Choroid plexus epithelial cell (primary cell): ENCODE measurements at places on chromosomes 2 and 18.
A peak's percentile ranks its signal among the peaks of the same experiment; 100 is the strongest.

DNA sequence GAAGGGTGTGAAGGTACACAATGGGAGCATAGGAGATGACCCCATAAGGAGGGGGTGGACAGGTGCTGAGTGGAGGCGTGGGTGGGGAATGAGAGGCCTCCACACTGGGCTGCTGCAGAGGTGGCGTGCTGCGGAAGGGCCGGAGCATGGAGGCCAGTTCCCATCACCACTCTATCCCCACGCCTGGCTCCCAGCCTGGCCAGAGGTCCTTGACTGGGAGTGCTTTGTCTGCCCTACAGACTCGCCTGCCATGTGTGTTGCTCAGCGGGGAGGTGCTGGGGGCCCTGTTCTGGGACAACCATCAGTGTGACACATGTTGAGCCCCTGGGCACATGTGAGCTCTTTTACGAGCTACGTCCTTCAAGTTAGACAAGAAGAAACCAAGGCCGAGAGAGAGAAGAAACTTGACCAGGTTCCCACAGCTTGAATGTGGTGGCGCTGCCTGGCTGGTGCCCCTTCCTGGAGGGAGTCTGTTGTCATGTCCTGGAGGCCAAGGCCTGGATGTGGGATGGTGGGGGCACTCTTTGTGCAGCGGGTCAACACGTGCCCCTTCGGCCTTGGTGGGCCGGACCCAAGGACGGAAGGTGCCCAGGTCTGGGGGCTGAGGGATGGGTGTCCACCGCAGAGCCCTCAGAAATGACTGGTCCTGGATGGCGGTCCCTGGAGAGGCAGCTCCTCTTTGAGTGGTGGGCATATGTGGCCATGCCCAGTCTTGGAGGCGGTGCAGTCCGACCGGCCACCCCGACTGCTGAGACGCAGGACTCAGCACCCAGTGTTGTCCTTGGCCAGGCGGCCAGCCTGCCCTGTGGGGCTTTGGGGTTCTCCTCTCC lies 1.2 kb upstream of the INPP5D start:
- no peak for DNase-seq

- no peak for DNase-seq
Observed at GRCh38 chr2:78218066-78218465, 695.9 kb upstream of the LRRTM4 start.

- DNase-seq = no peak
Observed at GRCh38 chr18:35236571-35237363, 4.1 kb upstream of the ZNF397 start.

GRCh38 chr2:47346-47725 lies 1.0 kb upstream of the FAM110C start:
- no peak for DNase-seq

GRCh38 chr2:105252271-105252670 lies 10.7 kb downstream of the GPR45 start:
- no peak for DNase-seq

DNA sequence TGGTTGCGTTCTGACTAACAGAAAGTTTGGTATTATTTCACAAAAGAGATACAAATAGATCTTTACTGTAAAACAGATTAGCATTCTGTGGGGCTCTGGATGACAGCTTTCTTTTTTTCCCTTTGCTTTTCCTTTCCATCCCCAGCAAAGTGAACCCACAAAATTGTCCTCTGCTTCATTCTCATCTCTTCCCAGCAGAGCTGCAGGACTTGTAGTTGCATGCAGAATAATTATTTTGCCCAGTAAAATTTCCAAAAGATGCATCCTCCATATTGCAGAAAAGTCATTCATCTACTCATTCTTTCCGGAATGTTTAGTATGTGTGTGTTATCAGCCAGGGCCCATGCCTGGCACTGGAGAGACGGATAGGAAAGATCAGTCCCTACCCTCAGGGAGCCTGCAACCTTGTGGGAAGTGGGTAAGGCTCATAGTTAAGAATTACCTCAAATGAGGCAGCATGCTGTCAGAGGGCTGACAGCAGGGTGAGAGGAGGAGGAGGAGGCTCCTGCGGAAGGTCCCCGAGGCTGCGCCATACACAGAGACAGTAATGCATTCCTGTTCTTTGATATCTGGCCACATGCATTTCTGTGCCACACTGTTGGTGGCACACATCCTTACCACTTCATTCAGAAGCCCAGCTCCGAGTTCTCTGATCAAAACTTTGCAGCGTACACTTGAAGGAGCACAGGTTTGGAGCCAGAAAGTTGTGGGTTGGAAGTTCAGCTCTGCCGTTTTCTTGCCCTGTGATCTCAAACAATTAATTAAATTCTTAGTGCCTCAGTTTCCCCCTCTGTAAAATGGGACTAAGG lies 225.4 kb downstream of the MYCN start:
- no peak for DNase-seq

DNA sequence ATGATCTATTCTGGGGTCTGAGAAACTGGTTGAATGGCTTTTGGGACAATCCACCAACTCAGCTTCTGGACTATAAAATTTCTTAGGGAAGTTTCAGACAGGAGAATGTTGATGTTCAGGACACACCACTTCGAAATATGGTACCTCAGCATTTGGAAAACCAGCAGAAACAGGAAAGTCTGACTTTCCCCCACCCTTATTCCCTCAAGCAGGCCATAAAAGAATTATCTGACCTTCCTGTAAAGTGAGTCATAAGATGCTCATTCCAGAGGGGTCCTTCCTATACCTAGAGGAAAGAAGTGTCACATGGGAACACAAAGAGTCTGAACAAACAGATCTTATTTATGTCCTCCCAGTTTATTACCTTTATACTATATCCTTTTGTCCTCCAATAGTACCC lies 415.0 kb downstream of the CPS1 start:
- DNase-seq = no peak

DNA sequence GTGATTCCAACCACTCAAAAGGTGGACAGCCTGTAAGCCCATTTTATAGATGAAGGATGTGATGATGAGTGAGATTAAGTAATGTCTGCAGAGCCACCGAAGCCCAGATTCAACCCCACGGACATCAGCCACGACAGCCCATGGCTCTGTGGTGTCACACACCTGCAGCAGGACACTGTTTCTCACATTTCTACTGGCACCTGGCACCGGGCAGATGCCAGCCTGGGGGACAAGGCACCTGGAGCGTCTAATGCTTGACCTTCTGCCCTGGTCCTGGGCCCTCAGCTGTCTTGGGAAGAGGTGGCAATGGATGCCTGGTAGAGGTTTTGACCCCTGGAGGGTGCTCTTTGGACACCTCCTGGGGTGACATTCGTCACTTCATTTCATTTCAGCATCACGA lies 176.3 kb downstream of the ANAPC1 start:
- DNase-seq = no peak

DNA sequence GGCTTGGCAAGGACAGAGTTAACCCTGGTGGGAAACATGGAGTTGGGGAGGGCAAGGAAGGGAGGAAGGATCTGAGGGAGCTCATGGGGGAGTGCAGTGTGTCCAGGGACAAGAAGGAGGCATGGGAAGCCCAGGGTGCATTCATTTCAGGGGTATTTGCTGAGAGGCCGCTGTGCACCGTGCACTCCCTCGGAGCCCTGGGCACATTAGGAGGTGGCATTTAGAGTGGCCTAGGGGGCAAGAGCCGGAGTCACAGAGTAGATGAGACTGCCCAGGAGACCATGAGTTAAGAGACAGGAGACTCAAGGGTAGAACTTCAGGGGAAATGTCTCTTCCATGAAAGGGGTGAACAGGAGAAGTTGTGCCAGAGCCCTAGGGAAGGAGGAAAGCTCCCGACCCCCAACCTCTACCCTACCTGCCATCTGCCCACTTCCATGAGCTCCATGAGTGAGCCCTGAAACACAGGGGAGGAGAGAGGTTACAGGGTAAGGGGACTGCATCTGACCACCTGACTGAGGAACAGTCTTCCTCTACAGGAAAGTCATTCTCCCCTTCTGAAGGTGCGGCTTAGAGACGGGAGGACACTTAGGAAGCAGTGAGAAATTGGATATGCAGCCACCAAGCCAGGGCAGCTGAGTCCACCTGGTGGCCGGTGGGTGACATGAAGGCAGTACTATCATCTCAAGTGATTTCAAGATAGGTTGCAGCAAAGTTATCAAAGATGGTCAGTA lies 58.5 kb upstream of the COPS8 start:
- peak; percentile 88 for DNase-seq

- peak; percentile 20 for DNase-seq
Observed at GRCh38 chr2:218448934-218449333, 30.0 kb downstream of the VIL1 start.

DNA sequence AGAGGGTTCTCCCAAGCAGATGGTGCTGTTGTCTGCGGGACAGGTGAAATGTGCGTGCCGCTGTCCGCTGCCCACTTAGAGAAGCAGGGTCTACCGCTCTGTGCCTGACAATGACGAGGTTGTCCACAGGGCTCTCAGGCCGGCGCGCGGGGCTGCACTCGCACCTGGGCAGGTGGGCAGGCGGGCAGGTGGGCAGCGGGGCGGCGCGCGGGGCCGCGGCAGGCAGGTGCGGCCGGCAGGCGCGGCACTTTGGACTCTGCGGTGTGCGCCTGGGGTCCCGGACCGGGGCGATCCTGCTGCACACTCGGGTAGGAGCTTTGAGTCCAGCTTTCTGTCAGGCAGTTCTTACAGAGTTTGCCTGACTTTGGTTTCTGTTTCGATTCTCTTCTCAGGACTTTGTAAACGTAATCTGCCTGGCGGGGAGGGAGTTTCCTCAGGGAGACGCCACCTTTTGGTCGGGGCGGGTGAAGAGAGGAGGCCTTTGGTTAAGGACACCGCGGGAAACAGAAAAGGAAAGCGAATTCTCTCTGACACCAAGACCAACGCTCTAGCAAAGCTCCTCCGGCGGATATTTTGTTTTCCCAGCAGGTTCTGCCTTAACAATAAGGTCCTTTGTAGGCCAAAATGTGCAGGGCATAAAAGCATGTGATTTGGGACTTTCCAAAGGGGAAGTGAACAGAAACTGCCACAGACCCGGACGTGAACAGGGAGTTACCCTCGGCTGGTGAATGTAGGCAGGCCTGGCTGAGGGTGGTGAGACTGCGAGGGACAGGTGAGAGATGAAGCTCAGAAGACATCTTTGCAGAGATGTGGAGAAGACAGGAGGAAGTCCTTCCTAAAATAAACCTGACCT lies at the start of gene IFIH1:
IFIH1 (minus strand) TSS at position 357 of the 853 bp plus-strand sequence. CDS start 377 bp downstream, outside the sequence.
- DNase-seq = peak; percentile 93

DNA sequence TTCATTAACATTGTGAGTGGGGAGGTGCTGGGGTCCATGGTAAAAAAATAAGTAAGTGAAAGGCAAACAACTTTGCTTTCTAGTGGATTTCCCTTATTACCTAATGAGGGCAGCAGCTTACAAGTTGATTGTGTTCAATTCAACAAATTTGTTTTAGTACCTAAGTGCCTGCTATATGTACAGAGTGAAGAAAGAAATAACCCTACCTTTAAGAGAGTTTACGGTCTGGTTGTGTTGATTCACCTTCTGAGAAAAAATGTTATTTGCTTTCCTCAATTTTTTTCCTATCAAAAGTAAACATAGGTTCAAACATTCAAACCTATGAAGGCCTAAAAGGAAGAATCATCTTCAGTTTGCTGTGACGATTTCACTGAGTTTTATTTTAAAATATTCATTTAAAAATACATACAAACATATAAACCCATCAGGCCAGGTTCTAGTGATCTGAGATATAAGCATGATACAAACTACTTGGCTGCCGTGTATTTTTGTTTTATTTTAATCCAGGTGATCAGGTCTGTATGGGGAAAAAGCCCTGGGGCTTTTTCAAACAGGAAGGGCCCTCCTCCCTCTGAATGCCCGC lies 1.5 kb upstream of the SPTBN1 start:
- DNase-seq = no peak

GRCh38 chr2:28407131-28407975 lies 14.7 kb downstream of the FOSL2 start:
- no peak for DNase-seq

- DNase-seq = peak; percentile 10
Observed at GRCh38 chr2:171227066-171227782, 66.5 kb upstream of the TLK1 start.

DNA sequence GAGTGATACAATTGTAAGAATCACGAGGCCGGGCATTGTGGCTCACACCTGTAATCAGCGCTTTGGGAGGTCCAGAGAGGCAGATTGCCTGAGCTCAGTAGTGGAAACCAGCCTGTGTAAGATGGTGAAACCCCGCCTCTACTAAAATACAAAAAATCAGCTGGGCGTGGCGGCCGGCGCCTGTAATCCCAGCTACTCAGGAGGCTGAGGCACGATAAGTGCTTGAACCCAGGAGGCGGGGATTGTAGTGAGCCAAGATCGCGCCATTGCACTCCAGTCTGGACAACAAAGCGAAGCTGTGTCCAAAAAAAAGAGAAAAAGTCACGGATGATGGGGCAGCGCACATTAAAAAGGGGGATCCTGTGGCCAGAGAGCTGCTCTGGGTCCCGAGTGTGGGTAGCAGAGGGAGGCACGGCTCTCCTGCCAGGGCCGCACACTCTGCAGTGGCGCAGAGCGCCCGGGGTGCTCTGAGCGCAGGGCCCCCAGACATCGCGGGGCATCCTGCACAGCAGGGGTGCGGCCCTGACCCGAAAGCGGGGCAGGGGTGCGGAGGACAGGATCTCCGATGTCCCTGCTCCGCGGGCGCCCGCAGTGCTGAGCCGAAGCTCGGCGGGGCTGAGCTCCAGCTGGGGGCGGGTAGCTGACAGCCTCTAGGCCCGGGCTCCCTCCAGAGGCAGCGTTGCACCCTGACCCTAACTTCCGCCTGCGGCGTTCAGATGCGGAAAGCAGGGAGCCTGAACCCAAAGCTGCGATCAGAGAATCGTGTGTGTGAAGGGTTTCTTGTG lies 30.4 kb upstream of the RAB6D start:
- peak; percentile 21 for DNase-seq

GRCh38 chr2:84687498-84688149 lies 171.3 kb downstream of the DNAH6 start:
- DNase-seq = no peak

- DNase-seq = peak; percentile 39
Observed at GRCh38 chr2:31945572-31945935, 65.3 kb downstream of the MEMO1 start.

GRCh38 chr2:26700078-26700477 lies 7.6 kb downstream of the KCNK3 start:
- no peak for DNase-seq

DNA sequence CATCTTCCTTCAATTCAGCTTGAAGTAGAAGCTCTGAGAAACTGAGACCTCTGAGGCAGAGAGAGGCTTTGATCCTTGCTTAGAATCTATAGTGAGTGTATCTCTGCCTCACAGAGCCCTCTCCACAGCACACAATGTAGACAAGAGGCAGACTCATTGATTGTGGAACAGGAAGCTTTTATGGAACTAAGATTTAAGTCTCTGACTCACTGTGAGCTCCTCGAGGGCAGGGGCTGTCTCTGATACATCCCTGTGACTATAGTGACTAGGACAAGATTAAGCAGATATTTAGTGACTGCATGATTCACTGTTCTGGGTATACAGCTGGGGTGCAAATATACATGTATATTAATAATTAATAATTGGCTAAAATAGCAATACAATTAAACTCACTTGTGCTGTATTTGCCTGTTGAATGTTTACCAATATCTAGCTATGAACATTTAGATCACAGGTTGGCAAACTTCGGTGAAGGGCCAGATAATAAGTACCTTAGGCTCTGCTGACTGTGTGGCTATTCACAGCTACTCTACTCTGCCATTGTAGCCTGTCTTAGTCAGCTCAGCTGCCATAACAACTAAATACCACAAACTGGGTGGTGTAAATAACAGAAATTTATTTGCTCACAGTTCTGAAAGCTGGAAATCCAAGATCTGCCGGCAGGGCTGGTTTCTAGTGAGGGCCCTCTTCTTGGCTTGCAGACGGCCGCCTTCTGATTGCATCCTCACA lies 54.4 kb downstream of the ARHGEF4 start:
- DNase-seq = no peak

GRCh38 chr2:216789081-216789480 lies 70.8 kb downstream of the TNP1 start:
- DNase-seq = no peak
